ENCODE measurements at places on chromosomes 11 and 22.

- no peak overlapping the region for H3K4me3 ChIP-seq
- no peak overlapping the region for H3K27ac ChIP-seq
- DNase-seq, result no peak
- H3K4me1 ChIP-seq, result no peaks in the 10 kb centered on the region
- no peaks in the 10 kb centered on the region for H3K27me3 ChIP-seq
Observed at GRCh38 chr11:17778956-17779860, 44.6 kb downstream of the KCNC1 start.

DNA sequence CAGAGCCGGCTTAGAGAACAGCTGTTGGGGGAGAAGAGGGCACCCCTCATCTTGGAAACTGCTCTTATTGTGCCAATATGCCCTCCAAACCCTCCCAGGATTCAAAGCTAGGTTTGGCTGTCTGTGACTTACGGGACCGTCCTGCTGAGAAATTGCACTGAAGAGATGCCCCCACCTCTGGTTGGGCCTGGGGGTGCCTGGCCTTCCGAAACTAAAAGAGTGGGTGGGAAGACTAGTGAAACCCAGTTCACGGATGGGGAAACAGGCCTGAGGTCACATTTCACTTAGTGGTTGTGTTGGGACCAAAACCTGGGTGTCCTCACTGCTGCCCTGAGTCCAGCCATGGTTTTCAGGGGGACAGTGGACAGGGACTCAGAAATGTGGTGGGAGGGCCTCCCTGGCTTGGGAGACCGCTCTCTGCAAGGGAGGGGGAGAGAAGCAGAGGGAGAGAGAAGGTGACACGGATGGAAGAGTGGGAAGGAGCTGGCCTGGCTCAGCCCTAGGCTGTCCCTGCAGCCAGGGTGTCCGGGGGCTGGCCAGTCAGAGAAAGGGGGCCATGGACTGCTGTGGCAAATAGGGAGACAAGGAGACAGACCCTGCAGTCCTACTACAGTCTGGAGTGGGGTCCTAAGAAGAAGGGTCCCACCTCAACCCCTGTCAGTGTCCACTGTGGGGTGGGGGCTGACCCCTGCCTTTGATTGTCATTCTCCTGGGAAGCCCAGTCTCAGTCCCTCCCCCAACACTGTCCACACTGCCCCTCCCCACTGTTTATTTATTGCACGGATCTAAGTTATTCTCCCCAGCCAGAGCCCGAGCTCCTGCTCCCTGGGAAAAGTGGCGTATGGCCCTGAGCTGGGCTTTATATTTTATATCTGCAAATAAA is 13.6 kb downstream of the MAFF start:
- H3K27me3 ChIP-seq, result no peaks in the 10 kb centered on the region
- H3K36me3 ChIP-seq, result peaks cover 17% of the 10 kb centered on the region
- no peak for DNase-seq
- no peak overlapping the region for H3K27ac ChIP-seq
- peaks cover 27% of the 10 kb centered on the region for H3K4me1 ChIP-seq

GRCh38 chr11:80155412-80156017 is 714.7 kb upstream of the TENM4 start:
- no peak for DNase-seq
- no peaks in the 10 kb centered on the region for H3K4me1 ChIP-seq
- H3K36me3 ChIP-seq, result no peaks in the 10 kb centered on the region
- H3K4me3 ChIP-seq, result no peak overlapping the region
- no peaks in the 10 kb centered on the region for H3K27me3 ChIP-seq

DNA sequence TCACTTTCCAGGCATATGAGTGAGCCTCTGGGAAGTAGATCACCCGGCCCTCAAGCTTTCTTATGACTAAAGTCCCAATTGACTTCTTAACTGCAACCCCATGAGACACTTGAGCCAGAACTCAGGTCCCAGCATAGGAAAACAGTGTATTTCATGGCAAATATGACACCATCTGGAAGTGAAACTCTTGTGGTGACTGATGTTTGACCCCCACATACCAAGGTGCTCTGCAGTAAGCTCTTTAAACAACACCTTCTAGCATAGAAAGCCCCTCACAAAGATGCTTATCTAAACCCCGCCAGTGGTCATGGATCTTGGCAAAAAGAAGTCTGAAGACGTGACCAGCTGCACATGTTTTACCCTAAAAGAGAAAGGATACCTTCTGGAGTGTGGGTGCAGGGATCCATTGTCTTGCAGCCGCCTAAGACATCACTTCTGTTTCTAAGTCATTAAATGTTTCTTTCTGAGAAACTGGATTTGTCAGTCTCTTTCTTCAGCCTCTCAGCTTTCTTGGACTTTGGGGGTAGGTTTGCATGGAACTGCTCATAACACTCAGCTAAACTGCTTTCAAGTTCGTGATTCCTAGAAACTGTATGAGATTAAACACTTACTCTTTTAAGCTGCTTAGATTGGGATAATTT is 7.4 kb upstream of the PELI3 start:
- H3K4me1 ChIP-seq, result peaks cover 44% of the 10 kb centered on the region
- H3K27me3 ChIP-seq, result no peaks in the 10 kb centered on the region
- peak; percentile 70 for DNase-seq
- no peaks in the 10 kb centered on the region for H3K36me3 ChIP-seq

GRCh38 chr22:43821606-43822425 is 9.7 kb upstream of the EFCAB6 start:
- no peak overlapping the region for H3K27ac ChIP-seq
- no peak overlapping the region for H3K4me3 ChIP-seq
- H3K4me1 ChIP-seq, result no peaks in the 10 kb centered on the region

- H3K4me3 ChIP-seq, result no peak overlapping the region
- peaks cover 4% of the 10 kb centered on the region for H3K27me3 ChIP-seq
- no peak for DNase-seq
- H3K36me3 ChIP-seq, result no peaks in the 10 kb centered on the region
Observed at GRCh38 chr22:33034753-33035152, 23.4 kb downstream of the SYN3 start.

GRCh38 chr11:34600339-34601084 is 20.4 kb upstream of the EHF start:
- no peak overlapping the region for H3K4me3 ChIP-seq
- peaks cover 11% of the 10 kb centered on the region for H3K4me1 ChIP-seq
- no peak overlapping the region for H3K27ac ChIP-seq
- H3K36me3 ChIP-seq, result no peaks in the 10 kb centered on the region
- DNase-seq, result no peak

- no peaks in the 10 kb centered on the region for H3K4me1 ChIP-seq
- no peak for DNase-seq
- no peak overlapping the region for H3K4me3 ChIP-seq
- H3K27me3 ChIP-seq, result no peaks in the 10 kb centered on the region
- H3K36me3 ChIP-seq, result no peaks in the 10 kb centered on the region
Observed at GRCh38 chr11:44883277-44883676, 67.4 kb downstream of the TP53I11 start.

GRCh38 chr22:24103301-24103700 is 78.0 kb upstream of the SUSD2 start:
- no peak overlapping the region for H3K4me3 ChIP-seq
- H3K27ac ChIP-seq, result no peak overlapping the region
- no peak for DNase-seq
- H3K27me3 ChIP-seq, result no peaks in the 10 kb centered on the region
- H3K36me3 ChIP-seq, result peaks cover 19% of the 10 kb centered on the region

DNA sequence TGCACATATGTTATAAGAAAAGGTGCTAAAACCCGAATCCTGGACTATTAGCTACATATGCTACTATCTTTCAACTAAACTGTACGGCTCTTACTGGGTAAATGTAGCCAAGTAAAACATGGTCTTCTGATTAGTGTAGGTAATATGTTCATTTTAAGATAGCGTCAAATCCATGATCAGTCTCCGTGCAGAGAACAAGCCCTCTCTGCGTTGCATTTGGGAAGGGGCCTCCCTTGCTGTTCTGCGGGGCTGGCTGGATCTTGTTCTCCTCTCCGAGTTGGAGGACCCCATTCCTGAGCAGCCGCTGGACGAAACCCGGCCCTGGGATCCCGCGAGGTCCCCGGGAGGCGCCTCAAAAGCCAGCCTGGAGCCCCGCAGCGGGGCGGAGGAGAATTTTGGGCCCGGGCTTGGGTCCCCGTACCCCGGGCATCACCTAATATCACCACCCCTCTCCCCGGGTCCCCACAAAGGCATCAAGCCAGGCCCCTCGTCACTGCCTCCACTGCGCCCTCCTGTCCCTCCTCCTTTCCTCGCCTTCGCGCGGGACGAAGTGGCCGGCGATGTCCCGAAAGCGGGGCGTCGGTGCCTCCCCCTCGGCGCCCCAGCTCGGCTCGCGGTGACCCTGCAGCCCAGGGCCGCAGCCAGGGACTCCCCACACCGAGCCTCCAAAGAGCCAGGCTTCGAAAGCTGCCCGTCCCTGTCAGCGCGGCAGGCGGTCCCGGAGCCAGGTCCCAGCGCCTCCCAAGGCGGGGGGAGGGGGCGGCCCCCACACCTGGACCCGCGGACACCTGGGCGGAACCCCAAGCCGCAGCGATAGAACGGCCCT is 54.5 kb upstream of the FBXO3 start:
- H3K4me3 ChIP-seq, result no peak overlapping the region
- DNase-seq, result no peak
- peaks cover 6% of the 10 kb centered on the region for H3K4me1 ChIP-seq
- no peaks in the 10 kb centered on the region for H3K36me3 ChIP-seq
- no peak overlapping the region for H3K27ac ChIP-seq

DNA sequence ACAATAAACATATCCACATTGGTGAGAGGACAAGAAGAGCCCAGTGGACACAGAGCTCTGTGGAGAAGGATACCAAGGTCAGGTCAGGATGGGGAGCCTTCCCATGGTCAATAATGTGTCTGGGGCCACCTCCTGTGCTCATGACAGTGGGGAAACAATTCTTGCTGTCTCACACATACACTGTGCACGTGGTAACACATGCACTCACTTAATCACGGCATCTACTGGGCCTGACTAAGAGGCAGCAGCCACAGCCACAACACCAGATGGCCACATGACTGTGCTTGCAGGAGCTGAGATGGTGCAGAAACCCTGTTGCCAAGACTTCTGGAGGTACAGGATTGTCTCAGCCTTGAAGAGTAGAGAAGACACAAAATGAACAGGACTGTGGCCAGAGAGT is 28.6 kb downstream of the C22orf42 start:
- H3K27ac ChIP-seq, result no peak overlapping the region
- H3K4me3 ChIP-seq, result no peak overlapping the region
- DNase-seq, result no peak
- H3K36me3 ChIP-seq, result no peaks in the 10 kb centered on the region
- H3K4me1 ChIP-seq, result peaks cover 2% of the 10 kb centered on the region

- no peaks in the 10 kb centered on the region for H3K4me1 ChIP-seq
- H3K4me3 ChIP-seq, result no peak overlapping the region
- H3K27ac ChIP-seq, result no peak overlapping the region
- no peak for DNase-seq
- H3K27me3 ChIP-seq, result no peaks in the 10 kb centered on the region
Observed at GRCh38 chr22:37365950-37366349, 61.3 kb downstream of the ELFN2 start.

GRCh38 chr11:16891964-16892363 is 122.2 kb downstream of the PLEKHA7 start:
- no peak overlapping the region for H3K4me3 ChIP-seq

DNA sequence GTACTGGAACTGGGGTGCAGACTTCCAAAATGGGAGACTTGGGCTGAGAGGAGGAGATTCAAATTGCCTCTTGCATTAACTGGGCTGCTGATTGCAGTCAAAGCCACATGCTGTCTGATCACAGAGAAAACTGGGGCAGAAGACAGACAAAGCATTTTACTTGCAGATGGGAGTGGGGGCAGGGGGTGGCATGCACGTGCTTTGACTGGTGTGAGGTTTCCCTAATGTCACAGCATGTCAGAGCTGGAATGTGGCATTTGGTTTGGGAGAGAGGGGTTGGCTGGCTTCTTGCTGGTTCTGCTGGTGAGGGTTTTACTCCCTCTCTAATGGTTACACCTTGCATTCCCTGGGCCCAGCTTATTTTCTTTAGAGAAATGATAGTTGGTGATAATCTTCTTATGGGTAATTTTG is 2.9 kb downstream of the TUB start:
- H3K27me3 ChIP-seq, result peaks cover 34% of the 10 kb centered on the region
- H3K27ac ChIP-seq, result no peak overlapping the region
- peaks cover 4% of the 10 kb centered on the region for H3K4me1 ChIP-seq

GRCh38 chr11:124644426-124645280 is 22.0 kb downstream of the TBRG1 start:
- H3K27ac ChIP-seq, result no peak overlapping the region
- DNase-seq, result peak; percentile 27

GRCh38 chr11:21631991-21632390 is 560.9 kb upstream of the ANO5 start:
- H3K4me1 ChIP-seq, result no peaks in the 10 kb centered on the region
- no peaks in the 10 kb centered on the region for H3K27me3 ChIP-seq
- H3K4me3 ChIP-seq, result no peak overlapping the region
- DNase-seq, result no peak

- H3K27ac ChIP-seq, result peak overlapping the region; percentile 96
- peaks cover 41% of the 10 kb centered on the region for H3K4me1 ChIP-seq
- DNase-seq, result peak; percentile 50
- H3K4me3 ChIP-seq, result peak overlapping the region; percentile 98
- H3K36me3 ChIP-seq, result peaks cover 39% of the 10 kb centered on the region
- H3K27me3 ChIP-seq, result no peaks in the 10 kb centered on the region
Observed at GRCh38 chr22:41094041-41094593, 1.7 kb downstream of the EP300 start.

DNA sequence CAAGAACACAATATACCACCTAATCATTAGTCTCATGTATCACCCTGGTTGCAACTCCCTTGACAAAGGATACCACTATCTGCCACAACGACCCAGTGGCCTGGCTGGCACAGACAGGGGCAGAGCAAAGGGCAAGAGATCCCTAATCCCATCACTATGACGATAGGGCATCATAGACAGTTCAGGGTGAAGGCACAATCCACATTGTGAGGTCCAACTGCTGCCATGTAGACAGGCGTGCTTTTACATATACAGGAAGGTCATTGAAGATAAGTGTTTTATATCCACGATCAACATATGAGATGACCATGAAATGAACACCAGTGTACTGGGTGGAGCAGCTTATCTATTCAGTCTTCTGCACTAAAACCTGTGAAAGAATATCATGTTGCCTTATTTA is 94.6 kb downstream of the IGLL1 start:
- no peaks in the 10 kb centered on the region for H3K36me3 ChIP-seq
- no peak overlapping the region for H3K27ac ChIP-seq
- no peak overlapping the region for H3K4me3 ChIP-seq
- peaks cover 10% of the 10 kb centered on the region for H3K27me3 ChIP-seq
- peaks cover 3% of the 10 kb centered on the region for H3K4me1 ChIP-seq

DNA sequence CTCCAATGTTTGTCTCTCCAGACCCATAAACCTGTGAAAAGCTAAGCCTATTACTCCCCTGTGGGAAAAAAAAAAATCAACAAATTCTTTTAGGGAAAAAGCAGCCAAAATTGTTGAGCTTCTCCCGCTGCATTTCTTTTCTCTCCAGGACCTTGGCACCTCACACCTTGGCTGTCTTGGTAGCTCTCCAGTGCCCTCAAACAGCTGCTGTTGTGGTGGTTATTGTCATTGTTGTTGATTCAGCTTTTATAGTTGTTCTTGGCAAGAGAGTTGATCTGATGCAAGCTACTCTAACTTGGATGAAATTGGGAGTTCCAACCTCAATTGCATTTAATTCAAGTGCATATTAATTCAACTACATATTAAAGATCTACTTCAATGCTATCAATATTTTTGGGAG is 516.9 kb upstream of the LARGE1 start:
- H3K36me3 ChIP-seq, result no peaks in the 10 kb centered on the region
- H3K27ac ChIP-seq, result no peak overlapping the region
- DNase-seq, result no peak
- no peaks in the 10 kb centered on the region for H3K4me1 ChIP-seq
